ENCODE measurements at places on chromosomes 1 and 21.

DNA sequence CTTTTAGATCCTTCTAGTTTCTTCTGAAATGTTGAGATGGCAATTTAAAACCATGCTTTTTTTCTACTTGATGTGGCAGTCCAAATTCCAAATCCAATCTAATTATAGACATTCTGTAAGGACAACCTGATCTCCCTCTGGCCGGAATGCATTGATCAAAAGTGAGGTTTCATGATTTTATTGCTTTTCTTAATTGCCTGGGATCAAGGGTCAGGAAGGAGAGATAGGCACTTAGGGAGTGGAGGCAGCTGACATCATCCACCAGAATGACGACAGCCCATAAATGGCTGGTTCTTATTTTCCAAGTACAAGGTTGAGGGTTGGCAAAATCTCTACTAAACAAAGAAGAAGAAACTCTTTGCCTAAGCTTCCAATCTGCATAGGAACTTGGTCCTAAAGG, 46.4 kb upstream of the SCCPDH start:
- no peak for DNase-seq

DNA sequence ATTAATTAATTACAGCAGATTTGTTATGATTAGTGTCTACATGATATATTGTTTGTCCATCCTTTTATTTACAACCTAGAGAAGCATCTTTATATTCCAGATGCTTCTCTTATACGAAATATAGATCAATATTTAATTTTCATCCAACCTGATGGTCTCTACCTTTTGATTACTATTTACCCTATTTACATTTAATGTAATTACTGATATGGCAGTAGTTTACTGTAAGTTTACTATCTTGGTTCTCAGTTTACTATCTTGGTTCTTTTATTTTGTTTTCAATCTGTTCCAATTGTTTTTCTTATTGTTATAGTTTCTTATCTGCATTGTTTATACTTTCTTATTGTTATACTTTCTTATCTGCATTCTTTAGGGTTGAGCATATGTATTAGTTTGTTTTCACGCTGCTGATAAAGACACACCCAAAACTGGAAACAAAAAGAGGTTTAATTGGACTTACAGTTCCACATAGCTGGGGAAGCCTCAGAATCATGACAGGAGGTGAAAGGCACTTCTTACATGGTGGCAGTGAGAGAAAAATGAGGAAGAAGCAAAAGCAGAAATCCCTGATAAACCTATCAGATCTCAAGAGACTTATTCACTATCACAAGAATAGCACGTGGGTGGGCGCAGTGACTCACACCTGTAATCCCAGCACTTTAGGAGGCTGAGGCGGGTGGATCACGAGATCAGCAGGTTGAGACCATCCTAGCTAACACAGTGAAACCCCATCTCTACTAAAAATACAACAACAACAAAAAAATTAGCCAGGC, 28.9 kb downstream of the FAF1 start:
- no peak for DNase-seq

DNA sequence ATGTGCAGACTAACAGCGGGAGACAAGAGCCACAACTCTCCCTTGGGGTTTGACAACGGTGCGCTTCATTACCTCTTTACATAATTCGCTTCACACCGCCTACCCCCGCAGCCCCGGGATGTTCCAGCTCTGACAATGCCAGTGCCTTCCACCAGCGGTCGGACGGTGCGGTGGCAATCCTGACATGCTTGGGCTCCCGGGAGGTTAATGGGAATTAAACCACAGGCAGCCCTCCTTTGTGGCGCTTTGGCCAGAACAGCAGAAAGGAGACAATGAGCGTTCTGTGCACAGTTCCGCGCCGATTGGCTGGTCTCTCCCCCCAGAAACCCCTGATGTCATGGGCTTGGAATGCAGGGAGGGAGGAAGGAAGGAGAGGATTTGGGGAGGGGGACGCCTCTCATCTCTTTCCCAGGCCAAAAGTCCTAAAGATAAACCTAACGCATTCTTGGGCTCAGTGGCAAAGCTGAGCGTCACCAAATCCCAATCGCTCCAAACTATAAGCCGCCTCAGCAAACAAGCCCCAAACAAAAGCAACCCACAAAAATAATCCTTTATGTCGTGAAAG, 1.3 kb downstream of the CNN3 start:
- DNase-seq = no peak

DNA sequence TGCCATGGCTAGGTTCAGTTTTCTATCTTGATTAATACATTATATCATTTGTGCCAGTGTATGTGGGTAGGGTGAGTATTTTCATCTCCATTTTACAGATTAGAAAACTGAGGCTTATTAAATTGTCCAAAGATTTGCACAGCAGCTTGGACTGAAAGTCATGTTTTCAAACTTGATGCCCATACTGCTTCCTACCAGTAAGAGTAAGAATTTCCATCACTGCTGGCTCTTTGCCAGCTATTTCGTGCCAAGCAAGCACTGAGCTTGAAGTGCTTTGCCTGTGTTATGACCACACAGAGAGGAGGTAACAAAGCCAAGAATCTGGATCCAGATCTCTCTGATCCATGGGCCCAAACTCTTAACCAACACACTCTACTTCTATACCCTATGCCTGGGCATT, 295.0 kb downstream of the VAV3 start:
- DNase-seq = no peak

- no peak for DNase-seq
Measured at GRCh38 chr1:212675675-212676074, 24.0 kb downstream of the BATF3 start.

GRCh38 chr1:210653771-210654170, 325.1 kb downstream of the HHAT start:
- DNase-seq = no peak

- no peak for DNase-seq
Measured at GRCh38 chr1:219847215-219847855, 81.0 kb downstream of the SLC30A10 start.

DNA sequence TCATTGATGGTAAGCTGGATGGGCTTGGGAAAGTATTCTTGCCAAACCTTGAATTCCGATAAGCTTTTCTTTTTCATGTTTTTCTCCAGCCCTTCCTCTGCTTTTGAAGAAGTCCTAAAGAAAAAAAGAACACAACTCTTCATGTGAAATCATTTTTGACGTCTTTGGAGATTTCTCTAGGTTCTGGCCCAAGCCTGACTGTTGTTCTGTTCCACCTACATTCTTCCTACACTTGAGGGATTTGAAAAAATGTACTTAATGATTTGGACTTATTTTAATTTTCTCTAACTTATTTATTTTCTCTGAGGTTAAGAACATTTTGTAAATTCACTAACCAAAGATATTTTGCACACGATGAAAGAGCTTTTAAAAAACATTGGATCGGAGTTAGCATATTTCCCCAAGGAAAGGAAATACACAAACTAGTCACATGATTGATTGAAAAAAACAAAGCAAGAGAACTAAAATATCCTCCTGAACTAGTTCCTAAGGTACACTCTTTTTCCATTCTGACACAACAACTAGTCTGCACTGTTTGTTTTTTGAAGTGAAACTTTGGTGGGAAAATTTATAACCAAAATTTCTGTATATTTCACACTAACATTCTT, 82.3 kb downstream of the LTN1 start:
- DNase-seq = no peak

DNA sequence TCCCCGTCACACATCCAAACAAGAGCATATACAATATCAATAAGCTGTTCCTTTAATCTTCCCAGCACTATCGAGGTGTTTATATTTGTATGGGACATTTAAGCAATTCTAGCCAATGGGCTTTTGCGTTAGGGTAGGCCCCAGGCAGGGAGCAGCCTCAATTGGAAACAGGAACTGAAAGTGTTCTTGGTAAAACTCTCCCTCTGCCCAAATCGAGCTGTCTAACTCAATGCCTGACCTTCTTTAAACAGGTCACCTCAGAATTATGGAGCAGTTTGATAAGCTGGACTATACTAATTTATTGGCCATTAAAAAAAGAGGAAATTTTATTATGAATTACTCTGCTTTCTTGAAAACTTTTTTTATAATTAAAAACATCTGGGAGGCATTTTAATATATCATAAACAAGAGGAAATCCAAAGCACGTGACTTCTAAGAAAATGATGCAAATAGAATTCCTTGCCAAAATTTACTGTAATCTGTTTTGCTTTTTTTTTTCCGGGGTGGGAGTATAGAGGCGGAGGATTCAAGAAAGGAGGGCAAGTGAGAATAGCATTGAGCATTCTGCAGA, 498.1 kb downstream of the LMO4 start:
- no peak for DNase-seq

- no peak for DNase-seq
Measured at GRCh38 chr1:94836891-94837290, 16.7 kb downstream of the SLC44A3 start.

Measured in stimulated activated CD4-positive, alpha-beta T cell treated with anti-CD3 and anti-CD28 coated beads, Interleukin-1b, Interleukin-23, amount 100 ng/mL, for 1 hour (primary cell).